NCI-H774 (cell line): ENCODE measurements at places on chromosomes 6 and 20.

DNA sequence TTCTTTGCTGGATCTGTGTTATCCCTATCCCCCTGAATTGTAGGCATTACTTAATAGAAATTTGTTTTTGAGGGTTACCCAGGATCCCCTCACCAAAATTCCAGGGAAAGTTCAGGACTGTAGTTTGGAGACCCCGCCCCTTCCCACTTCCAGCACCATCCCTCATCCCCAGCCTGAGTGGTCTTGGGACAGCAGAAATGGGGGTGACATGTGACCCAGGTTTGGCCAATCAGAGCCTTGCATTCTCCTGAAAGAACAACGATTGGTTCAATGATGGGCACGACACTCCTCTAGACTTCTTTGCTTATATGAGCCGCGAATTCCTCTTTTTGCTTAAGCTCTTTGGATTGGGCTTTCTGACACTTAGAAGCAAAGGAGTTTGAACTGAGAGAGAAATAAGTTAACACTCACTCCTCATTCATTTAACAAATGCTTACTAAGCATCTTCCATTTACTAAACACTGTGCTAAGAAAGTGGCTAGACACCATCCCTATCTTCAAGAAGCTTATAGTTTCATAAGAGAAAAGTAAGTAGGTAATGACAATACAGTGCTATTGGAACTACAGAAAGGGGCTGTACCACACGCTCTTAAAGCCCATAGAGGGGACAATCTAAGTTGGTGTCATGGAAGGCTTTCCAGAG is 24.9 kb upstream of the PAQR8 start:
- no peak for DNase-seq

- no peak for DNase-seq
These were observed 1192.3 kb upstream of the GJE1 start for GRCh38 chr6:140940251-140940925.

- no peak for DNase-seq
These were observed 270.1 kb upstream of the PRND start for GRCh38 chr20:4451487-4452081.

- no peak for DNase-seq
These were observed at the start of gene KCNK15 for GRCh38 chr20:44745598-44746366. Gene KCNK15 (plus strand): TSS chr20:44745865. CDS start chr20:44745911, 46 bp downstream.

DNA sequence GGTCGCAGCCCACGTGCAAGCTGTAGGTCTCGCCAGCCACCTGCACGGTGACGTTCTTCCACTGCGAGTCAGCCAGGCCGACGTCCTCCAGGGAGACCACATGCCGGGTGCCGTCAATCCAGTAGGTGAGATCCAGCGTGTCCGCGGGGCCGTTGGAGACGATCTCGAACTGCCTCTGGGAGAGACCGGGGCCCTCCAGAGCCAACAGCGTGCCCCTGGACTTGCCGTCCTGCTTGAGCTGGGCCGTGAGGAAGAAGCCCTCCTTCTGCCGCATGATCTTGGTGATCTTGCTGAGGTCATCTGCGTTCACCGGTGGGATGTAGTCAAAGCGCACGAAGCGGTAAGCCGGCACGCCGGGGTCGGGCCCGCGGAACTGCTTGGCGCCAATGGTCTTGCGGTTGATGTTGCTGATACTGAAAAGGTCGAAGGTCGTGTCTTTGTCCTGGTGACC is 5.1 kb downstream of the THBS2 start:
- DNase-seq = no peak

- no peak for DNase-seq
These were observed 391.2 kb downstream of the ADGRB3 start for GRCh38 chr6:69026243-69026642.

- DNase-seq = no peak
These were observed 2.5 kb upstream of the SRC start for GRCh38 chr20:37343212-37343993.

DNA sequence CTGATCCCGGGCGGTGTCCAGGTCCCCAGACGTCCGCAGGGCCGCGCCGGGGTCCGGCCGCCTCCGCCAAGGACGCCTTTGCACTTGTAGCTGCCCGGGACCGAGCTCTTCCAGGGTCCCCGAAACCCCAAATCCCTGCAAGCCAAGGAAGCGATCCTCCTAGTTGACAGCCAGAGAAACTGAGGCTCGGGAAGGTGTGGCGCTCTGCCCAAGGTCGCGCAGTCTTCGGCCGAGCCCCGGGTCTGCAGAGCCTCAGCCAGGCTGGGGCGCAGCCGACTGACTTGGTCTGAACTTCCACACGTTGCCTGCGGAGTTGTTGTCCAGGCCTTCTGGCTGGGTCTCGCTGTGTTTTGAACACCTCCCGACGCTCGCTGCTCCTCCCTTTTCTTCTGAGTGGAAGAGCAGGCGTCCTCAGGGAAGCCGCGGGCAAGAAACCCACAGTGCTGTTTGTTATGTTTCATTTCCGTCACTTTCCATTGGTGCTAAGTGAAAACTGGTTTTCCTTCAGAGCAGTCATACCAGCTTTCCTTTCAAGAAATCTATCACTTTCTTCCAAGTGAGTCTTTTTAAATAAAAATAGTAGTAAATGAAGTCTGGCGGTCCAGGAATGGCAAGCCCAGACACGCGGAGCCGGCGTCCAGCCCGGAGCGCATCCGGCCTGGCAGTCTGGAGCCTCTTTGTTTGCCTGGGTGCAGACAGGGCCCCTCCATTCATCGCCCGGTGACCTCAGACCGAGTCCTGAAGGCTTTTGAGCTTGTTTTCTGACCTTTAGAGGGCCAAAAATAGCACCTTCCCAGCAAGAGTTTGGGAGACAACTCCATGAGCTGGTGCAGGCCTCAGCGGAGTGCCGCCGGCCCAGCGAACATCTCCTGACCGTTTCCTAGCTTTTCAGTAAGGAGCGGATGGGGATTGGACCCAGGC is 698 bp downstream of the FAM210B start:
- DNase-seq = no peak
